ENCODE measurements at places on chromosomes 3 and 15.

- DNase-seq, result no peak
These were observed 773.8 kb downstream of the MECOM start for GRCh38 chr3:168889666-168890065.

DNA sequence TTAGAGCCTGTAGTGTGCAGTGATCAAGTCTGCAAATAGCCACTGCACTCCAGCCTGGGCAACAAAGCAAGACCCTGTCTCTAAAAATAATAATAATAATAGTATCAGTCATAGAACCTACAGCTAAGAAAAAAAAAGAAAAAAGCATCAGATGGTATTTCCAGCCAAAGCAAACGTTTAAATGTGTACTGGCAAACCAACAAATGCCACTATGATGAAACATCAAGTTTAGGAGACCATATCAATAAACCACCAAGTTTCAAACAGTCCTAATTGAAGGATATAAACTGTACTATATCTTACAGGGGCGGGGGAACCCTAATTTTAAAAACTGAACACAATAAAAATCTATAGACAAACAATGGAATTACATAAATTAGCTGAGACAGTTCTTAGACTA is 6.4 kb downstream of the UBP1 start:
- no peak for DNase-seq

DNA sequence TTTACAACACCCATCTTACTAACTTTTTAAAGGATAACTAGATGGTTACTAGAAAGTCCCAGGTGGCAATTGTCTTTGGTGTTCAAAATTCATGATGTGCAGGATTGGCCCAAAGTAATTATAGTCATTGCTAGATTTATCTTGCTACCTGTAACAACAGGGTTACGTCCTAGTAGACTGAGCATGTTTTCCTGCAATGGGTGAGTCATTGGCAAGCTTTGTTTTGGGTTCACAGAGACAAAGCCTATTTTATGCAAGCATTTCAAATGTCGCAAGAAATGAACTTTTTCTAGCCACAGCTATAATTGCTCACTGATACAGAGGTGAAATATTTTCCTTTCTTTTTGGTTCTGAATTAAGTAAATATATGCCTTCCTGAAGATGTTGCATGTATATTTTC is 267.6 kb downstream of the AGBL1 start:
- DNase-seq, result no peak

DNA sequence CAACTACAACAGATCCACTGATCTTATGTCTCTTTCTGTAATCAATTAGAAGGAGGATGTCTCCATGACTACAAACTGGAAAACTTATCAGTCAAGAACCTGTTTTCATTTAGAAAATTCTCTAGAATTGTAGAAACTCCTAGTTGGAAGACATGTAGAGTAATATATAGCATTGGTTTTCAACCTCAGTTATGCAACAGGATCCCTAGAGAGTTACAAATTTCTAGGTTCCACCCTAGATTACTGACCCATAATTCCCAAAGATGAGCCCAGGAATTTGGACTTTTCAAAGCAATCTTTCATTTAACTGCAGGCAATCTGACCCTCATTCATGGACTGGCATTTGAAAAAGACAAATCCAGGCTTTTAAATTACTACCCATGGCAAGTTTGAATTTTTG is 116.9 kb upstream of the RAP2B start:
- DNase-seq, result no peak

DNA sequence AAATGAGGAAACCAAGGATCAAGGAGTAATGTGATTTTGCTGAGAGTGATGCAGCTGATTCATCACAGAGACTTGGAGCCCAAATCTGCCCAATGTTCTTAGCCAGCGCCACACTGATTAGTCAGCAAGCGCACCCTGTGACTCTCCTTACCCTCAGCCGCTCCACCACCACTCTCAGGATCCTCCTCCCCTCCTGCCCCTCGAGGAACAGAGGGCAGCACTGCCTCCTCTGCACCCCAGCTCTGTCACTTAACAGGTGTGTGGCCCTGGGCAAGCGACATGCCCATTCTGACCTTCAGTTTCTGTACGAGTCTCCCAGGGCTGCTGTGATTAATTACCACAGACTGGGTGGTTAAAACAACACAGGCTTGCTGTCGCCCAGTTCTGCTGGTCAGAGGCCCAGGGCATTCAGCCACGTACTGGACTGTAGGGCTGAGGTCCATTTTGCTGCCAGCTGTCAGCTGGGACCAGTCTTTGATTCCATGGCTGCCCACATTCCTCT is 36.1 kb upstream of the HRH1 start:
- DNase-seq, result no peak

DNA sequence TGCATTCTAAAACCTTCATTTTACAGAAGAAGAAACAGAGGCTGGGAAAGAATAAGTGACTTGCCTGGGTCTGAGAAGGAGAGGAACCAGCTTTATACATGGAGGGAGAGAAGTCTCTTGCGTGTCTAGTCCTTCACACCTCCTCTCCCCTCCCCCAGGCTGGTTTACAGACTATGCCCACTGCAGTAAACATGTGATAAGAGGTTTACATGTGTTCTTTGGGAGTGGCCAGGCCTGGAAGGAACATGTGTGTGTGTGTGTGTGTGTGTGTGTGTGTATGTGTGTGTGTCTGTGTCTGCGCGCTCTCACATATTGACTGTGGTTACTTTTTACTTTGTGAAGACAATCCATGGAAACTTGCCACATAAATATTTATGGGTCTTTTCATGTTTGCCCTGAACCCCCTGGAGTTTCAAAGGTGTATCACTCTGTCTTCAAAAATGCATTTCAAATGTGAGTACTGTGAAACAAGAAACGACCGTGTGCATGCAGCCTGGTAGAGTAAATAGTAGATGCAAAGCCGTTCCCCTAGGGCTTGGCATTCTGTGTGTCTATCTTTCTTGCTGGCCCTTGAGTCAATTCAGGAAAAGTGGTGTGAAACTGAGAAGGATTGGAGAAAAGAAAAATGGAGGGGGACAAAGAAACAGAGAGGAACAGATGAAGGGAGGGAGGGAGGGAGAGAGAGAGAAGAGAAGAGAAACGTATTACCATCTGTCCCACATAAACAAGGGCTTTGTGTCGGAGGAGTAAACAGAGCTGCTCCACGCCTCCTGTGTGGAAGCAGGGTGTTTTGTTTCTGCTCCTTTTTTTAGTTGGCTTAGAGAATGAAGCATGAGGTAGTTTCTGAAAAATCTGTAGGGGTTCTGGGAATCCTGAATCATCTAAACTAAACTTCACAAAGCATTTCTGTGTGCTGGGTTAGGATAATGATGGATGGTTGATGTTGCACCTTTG is 51.7 kb downstream of the CLDN11 start:
- DNase-seq, result no peak

GRCh38 chr15:92586966-92587365 is 68.6 kb downstream of the FAM174B start:
- DNase-seq, result no peak

- DNase-seq, result no peak
These were observed 37.4 kb downstream of the SLC9A9 start for GRCh38 chr3:143810953-143811265.

GRCh38 chr3:35760146-35760545 is 120.8 kb downstream of the ARPP21 start:
- DNase-seq, result no peak

- DNase-seq, result no peak
These were observed 163.2 kb downstream of the STT3B start for GRCh38 chr3:31696009-31696297.

DNA sequence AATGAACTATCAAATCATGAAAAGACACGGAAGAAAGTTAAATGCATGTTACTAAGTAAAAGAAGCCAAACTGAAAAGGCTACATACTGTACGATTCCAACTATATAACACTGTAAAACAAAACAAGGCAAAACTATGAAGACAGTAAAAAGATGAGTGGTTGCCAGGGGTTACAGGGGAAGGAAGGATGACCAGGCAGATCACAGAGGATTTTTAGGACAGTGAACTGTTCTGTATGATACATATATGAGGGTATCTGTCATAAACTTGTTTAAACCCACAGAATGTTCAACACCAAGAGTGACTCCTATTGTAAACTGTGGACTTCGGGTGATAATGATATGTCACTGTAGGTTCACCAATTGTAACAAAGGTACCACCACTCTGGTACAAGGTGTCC is 60.6 kb downstream of the CHSY1 start:
- no peak for DNase-seq

Measured in coronary artery (tissue), 2 donors.